ENCODE measurements at places on chromosomes 3 and 15.

DNA sequence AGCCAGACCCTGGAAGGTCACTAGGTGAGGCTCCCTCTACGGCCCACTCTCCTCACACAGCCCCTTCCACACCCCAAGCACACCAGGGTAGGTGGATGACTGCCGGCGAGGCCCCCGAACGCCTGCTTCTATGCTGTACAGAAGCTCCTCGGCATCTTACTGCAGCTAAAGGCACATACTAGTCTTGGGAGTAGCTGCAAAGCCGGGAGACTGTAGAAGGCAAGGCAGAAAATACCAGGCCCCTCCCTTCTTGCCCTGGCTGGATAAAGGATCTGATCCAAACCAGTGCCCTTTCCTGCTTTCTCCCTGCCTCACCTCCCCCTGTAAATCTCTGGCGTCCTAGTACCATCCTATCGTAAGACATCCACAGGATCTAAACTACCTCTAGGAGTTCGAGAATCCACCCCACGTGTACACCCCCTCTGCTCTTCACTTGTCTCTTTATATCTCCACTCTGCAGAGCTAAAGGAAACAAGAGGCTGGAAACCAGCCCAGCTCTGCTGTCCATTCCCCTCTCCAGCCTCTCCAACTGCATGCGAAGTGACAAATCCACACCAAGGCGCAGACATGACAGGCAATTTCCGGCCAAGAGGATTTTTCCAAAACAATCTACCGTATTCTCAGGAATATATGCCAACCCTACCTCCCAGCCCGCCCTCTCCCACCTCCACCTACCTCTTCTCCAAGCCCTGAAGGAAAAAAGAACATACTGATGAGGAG lies 11.8 kb downstream of the TNK2 start:
- DNase-seq = no peak

- DNase-seq = no peak
Observed at GRCh38 chr15:75123395-75123794, 78.3 kb upstream of the C15orf39 start.

- DNase-seq = no peak
Observed at GRCh38 chr15:25136119-25136518, 181.3 kb downstream of the SNRPN start.

DNA sequence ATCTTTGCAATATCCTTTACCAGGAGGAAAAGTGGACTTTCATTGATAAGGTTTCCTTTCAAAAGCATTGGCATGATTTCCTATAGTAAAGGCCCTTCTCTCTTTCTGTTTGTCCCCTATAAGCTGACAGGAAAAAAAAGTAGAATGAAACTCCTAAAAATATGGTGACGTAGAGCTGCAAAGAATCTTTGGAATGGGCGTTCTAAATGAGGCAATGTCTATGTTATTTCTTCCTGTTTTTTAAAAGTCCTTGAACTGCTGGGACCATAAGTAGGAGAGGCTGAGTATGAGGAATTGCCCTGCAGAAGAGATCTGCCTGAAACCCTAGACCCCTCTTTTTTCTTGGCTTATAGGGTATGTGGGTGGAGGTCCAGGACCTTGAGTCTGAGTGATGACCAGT lies 17.2 kb downstream of the ST3GAL6 start:
- DNase-seq = no peak

GRCh38 chr3:141392897-141393734 lies 24.8 kb downstream of the ZBTB38 start:
- no peak for DNase-seq

Data from CD4-positive, alpha-beta T cell treated with Interleukin-2 at 100 ng/mL for 4 hours (primary cell).